ENCODE measurements at places on chromosomes 6 and 20.
A peak's percentile ranks its signal among the peaks of the same experiment; 100 is the strongest.

DNA sequence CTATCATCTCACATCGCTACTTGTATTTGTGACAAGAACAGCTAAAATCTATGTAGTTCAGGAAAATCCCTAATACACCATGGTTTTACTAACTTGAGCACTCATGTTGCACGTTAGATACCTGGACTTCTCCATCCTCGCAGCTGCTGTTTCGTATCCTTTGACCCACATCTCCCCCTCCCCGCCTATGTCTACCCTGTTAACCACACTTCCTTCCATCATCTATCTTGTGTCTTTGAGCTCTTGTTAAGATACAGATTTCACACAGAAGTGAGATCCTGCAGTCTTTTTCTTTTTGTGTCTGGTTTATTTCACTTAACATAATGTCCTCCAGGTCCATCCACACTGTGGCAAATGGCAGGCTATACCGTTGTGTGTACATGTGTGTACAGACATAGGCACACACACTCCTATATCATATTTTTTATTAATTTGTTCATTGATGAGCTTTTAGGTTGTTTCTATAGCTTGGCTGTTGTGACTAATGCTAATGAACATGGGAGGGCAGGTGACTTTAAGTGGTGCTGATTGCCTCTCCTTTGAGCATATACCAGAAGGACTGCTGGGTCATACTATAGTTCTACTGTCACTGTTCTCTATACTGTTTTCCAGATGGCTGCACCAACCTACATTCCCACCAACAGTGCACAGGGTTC, 117.8 kb downstream of the WDR27 start:
- DNase-seq, result no peak

DNA sequence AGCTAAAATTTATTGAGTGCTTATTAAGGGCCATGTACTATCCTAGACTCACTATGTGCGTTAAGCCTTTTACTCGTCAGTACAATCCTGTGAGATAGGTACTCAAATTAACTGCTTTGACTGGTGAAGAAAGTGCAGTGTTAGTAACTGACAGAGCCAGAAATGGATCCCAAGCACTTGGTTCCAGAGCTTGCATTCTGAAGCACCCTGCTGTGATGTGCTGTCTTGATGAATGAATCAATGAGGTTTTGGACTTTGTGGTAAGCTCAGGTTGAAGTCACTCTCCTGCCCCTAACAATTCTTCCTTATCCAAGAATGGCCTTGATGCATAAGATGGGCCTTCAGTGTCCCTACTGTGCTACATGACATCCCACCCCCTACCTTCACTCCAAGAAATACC, 3.7 kb downstream of the STX11 start:
- DNase-seq, result no peak

GRCh38 chr6:116447052-116447451, 14.1 kb upstream of the CALHM6 start:
- DNase-seq, result no peak

- no peak for DNase-seq
Observed at GRCh38 chr6:170172825-170173256, 118.0 kb downstream of the DLL1 start.

GRCh38 chr6:23890543-23891227, 235.3 kb upstream of the NRSN1 start:
- DNase-seq, result no peak

GRCh38 chr6:52725535-52726192, 37.6 kb downstream of the GSTA2 start:
- no peak for DNase-seq

DNA sequence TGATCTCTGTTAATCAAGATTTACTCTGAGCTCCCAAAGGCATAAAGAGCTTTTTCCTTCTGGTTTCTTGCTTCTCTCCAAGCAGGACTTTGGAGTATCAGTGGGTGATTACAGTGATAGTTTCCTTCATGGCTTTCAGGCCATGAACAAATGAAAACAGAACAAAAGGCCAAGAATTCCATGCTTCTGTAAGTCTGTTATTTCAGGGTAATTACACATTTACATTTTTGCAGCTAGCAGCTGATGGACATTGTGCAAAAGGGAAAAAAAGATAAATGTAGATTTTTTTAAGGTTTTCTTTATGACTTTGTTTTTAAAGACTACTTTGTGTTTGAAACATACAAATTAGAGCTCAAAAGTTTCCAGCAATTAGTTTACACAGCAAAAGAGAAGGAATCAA, 441.6 kb downstream of the PLCB1 start:
- DNase-seq, result no peak

- DNase-seq, result peak; percentile 71
Observed at GRCh38 chr20:51695574-51696303, 72.5 kb downstream of the ATP9A start.

- no peak for DNase-seq
Observed at GRCh38 chr20:25013478-25014380, 21.2 kb upstream of the APMAP start.

- no peak for DNase-seq
Observed at GRCh38 chr20:31988430-31989015, 20.6 kb downstream of the XKR7 start.

DNA sequence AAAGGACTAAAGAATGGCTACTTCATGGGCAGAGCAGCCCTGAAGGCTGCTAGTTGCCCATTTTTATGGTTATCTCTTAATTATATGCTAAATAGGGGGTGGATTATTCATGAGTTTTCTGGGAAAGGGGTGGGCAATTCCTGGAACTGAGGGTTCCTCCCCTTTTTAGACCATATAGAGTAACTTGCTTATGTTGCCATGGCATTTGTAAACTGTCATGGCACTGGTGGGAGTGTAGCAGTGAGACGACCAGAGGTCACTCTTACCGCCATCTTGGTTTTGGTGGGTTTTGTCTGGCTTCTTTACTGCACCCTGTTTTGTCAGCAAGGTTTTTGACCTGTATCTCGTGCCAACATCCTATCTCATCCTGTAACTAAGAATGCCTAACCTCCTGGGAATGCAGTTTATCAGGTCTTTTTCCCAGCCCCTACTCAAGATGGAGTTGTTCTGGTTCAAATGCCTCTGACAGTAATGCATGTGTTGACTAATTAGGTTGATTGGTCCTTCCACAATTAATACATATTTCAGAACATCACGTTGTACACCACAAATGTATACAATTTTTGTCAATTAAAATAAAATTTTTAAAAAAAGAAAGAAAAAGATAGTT, 139.5 kb downstream of the PDE7B start:
- no peak for DNase-seq

- DNase-seq, result no peak
Observed at GRCh38 chr6:5335020-5335419, 73.7 kb downstream of the FARS2 start.

DNA sequence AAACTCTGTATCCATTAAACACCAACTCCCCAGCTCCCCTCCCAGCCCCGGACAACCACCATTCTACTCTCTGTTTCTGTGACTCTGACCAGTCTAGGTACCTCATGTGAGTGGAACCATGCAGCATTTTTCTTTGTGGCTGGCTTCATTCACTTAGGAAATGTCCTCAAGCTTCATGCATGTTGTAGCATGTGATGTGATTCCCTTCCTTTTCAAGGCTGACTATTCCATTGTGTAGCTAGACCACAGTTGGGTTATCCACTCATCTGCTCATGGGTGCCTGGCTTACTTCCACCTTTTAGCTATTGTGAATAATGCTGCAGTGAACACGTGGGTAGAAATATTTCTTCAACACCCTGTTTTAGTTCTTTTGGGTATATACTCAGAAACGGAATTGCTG, 8.8 kb upstream of the BPHL start:
- DNase-seq, result no peak

- DNase-seq, result no peak
Observed at GRCh38 chr20:23096097-23096496, 10.0 kb upstream of the CD93 start.

GRCh38 chr6:157292202-157292601, 31.1 kb downstream of the TMEM242 start:
- no peak for DNase-seq

- DNase-seq, result no peak
Observed at GRCh38 chr6:3281631-3282475, 23.1 kb downstream of the PSMG4 start.

DNA sequence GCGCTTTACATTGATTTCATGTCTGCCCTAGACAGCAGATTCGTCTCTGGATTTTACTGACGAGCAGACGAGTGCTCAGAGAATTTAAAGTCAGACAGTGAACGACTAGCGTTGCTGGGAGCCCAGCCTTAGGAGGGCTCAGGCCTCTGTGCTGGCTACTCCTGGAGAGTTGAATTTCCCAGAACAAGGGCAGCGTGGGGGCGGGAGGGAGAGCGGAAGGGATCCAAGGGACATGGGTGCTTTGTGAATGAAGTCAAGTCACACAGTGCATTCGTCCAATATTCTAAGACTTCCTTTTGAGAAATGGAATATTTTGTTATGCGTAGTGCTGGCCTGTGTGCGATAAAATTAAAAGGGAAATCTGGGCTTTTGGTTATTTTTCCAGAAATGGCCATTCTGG, 126.5 kb downstream of the MYLK4 start:
- DNase-seq, result no peak

GRCh38 chr6:90222724-90223198, 73.9 kb downstream of the BACH2 start:
- DNase-seq, result no peak

DNA sequence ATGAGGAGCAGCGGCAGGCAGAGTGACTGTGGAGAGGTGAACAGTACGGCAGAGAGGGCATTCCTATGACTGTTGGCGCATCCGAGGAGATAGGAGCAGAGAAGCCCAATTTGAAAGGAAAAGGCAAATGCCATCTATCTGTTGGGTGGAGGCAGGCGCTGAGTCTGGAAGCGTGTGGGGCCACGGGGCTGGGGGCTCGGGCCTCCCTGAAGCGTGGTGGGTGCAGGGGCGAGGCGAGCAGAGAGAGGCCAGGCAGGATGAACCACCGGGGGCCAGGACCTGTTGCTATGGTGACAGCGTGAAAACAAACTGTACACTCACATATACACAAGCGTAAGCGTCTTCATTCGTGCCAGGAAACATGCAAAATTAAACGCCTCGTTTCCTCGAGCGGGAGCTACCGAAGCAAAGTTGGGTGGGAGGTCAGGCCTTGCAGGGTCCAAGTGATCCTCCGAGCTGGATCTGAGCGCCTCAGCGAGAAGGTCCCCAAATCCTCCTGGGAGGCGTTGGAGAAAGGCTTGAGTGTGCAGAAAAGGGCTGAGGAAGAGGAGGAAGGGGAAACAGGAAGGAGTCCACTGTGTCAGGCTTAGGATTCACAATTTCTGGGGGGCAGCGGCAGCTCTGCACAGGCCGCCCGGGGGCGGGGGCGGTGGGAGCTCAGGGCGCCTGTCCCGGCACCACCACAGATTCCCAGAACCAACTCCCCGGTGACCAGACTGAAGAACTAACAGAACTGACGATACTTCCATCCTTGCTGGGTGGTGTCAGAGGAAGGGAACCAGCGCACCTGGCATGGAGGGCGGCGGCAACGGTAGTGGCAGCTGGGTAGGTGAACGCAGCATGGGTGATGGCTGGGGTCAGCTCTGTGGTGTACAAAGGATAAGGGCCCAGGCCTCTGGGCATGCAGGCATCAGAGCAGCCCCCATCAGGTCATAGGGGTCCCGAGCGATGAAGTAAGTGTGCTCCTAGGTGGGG, 68.2 kb downstream of the KHDC1L start:
- no peak for DNase-seq

DNA sequence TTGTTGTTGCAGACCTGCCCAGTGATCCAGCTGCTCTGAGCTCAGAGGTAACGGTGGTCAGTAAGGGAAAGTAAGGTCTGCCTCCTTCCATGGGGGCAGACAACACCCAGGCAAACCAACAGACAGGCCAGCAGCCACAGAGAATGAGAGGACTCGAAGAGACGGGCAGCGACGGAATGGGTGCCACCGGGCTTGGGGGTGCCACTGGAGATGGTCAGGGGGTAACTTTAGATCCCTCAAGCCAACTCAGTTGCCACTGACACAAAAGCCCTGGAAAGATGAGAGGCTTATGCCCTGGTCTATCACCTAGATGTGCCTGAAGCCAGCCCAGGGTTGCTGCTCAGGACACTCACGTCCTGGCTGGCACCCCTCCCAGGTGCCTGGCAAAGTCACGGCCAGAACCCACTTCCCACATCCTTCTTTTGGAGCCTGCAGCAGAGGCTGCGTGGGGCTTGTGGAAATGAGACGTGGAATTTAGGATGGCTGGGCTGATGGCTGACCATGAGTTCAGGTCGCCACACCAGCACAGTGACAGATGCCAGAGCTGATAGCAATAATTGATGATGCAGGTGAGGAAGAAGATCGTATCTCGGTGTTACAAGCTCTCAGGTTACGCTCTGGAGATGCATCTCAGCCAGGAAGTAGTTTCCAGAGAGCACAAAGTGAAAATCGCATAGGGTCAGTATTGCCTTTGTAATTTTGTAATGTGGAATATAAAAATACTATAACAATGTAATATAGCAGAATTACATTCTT, 209.1 kb downstream of the SYNDIG1 start:
- no peak for DNase-seq

DNA sequence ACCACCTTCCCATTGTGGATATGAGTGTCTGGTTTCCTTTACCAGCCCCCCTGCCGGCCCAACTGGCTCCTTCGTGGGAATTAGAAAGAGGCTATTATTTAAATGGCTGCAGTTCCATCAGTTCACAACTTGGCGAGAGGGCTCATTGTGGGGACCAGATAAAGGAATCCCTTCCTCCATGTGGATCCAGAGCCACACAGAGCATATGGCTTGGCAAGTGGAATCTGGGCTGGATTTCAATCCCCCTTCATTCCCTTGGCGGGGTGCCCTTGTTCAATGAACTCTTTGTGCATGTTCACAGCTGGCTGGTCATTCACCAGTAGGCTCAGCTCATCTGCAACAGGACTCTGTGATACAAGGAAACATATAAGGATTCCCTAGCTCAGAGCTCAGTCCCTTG, 140.6 kb downstream of the OPN5 start:
- no peak for DNase-seq

DNA sequence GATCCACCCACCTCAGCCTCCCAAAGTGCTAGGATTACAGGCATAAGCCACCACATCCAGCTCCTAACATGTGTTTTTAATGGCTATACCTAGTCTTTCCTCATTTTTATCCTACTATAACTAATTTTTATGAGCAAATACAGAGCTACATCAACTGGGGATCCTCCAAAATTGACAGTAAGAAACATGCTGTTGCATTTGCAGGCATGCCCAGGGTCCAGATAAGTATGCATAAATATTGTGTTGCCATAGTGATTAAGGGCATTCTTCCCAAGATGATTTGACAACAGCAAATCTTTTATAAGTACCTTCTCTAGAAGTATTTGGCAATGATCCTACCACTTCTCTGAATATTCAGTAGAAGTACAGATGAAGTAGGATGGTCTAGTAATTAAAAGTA, 41.9 kb upstream of the MOXD1 start:
- no peak for DNase-seq

DNA sequence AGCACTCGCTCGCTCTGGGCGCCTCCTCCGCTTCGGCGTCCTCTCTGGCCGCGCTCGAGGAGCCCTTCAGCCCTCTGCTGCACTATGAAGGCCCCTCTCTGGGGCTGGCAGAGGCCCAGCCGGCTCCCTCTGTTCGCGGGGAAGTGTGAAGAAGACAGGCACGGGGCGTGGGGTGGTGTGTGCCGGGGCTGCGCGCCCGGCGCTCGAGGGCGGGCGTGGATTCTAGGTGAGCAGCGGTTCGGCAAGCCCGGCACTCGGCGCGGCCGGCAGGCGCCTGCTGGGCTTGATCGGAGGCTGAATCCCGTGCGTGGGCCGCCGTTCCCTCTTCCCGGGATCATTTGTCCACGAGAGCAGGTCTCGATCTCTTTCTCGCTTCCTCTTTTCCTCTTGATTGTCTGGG, 153.0 kb downstream of the SLC35B3 start:
- no peak for DNase-seq

GRCh38 chr6:24154121-24154520, 28.1 kb downstream of the NRSN1 start:
- DNase-seq, result no peak
